IPS-NIHi11 (cell line): ENCODE measurements at places on chromosomes 6 and 20.
A peak's percentile ranks its signal among the peaks of the same experiment; 100 is the strongest.

GRCh38 chr6:40302856-40303454 is 284.2 kb downstream of the LRFN2 start:
- DNase-seq, result no peak

GRCh38 chr20:40938020-40938419 is 90.6 kb upstream of the TOP1 start:
- peak; percentile 47 for DNase-seq

GRCh38 chr6:87543696-87544473 is 45.9 kb downstream of the RARS2 start:
- no peak for DNase-seq

DNA sequence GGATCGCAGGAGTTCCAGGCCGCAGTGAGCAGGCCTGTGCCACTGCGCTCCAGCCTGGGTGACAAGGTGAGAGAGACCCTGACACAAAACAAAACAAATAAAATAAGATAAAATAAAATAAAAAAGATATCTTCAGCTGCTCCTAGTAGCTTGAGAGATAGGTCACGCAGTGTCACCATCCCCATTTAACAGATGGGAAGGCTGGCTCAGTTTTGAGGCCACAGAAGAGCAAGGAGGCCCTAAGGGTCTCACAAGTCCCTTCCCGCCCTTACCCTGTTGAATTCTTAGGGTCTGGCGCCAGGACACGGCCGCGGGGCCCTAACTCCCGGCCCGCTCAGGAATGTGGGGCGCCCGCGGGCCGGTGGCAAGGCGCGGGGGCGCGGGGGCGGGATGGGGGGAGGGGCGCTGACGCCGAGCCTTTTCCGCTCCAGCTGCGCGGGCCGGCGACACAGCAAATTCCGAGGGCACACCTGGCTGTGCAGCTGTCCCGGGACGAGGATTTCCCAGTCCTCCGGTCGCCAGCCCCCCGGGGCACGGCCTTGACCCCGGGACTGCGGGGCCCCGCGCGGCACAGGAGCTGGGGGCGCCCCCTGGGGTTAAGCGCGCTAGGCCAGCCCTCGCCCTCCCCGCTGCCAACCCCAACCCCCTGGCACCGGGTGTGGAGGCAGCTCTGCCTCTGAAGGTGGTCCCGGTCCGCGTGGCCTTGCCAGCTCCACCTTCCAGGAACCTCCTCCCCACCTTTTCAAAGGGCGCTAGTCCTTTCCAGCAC is 10.3 kb upstream of the R3HDML start:
- DNase-seq, result peak; percentile 74

- no peak for DNase-seq
These were observed 23.2 kb upstream of the STX11 start for GRCh38 chr6:144127097-144127496.
